ENCODE measurements at places on chromosomes 5 and 9.

GRCh38 chr5:41364346-41364745, 146.1 kb downstream of the PLCXD3 start:
- DNase-seq: no peak

DNA sequence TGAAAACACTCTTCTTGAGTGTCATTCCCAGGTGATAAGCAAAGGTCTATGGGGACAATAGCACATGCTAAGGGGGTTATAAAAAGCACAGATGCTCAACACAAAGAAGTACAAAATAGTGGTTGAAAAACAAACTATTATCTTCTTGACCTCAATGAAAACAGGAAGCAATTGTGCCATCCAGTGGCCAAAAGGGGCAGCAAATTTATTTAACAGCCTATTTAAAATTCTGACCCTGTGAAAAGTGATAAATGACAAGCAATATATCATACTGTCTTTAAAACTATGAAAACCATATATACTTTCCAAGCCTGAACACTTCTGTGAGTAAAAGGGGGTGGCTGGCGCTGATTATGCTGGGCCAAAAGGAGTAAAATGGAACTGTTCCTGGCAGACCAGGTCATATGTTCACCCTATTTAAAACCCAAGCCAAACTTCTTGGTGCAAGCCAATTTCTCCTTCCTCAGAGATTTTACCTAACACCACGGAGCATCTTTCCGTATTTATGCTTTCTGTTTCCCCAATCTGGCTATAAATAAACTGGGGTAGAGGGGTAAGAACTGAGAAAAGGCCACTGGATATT, 29.7 kb downstream of the TEX10 start:
- DNase-seq: peak; percentile 55

- DNase-seq: no peak
Measured at GRCh38 chr9:93619272-93619775, 42.9 kb downstream of the PHF2 start.

- DNase-seq: peak; percentile 46
Measured at GRCh38 chr5:64861281-64861680, 92.6 kb downstream of the CWC27 start.

DNA sequence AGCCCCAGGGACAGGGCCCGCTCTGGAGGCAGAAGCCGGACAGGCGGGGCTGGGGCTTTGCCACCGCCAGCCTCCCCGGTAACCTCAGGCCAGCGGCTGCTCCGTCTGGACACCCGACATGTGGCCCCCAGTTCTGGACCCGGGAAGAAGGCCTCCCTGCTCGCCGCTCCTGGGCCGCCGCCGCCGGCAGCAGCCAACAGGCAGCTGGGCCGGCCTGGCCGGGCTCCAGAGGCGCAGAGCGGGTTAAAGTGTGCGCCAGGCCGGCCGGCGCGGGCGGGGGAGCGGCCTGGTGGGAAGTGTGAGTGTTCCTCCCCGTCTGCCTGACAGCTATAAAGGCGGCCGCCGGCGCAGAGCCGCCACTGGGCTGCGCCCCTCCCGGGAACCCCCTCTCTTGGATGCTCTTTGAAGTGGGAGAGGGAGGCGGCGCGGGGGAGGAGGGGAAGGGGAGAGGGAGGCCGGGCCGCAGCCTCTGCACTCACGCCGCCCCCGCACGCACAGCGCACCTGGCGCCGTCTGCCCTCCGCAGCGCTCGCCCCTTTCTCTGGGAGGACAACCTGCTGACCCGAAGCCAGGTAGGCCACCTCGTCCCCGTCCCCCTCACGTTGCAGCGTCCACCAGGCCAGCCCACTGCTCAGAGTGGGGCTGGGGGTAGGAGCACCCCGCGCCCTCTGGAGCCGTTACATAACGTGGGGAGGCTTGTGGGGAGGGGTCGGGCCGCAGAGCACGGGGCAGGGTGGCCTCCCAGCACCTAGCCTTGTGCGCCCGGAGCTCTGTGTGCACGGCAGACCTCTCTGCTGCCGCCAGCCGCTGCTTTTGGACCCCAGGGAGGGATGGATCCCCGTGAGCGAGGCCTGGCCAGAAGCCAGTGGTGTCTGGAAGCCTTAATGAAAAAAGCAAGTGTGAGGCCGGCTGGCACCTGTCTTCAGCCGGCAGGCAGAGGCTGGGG, at the start of gene ADAMTSL2:
ADAMTSL2 (plus strand) TSS at position 359 of the 946 bp plus-strand sequence. CDS start 2,009 bp downstream, outside the sequence.
- DNase-seq: peak; percentile 50

DNA sequence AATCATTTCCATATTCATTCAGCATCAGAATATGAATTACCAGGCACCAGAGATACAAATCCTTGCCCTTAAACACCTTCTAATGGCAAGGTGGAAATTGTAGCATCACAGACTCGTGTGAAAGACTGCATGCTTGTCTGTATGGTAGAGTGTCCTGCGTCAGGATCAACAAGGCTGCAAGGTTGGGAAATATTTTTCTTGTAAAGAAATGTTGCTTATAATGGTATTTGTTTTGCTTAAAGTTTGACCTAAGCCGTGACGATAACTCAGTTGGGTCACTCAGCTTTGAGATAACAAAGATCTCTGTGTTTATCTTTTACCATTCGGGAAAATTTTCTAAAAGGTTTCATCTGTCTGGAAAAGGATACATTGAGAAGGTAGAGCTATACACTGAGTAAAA, 87.6 kb downstream of the BASP1 start:
- no peak for DNase-seq

DNA sequence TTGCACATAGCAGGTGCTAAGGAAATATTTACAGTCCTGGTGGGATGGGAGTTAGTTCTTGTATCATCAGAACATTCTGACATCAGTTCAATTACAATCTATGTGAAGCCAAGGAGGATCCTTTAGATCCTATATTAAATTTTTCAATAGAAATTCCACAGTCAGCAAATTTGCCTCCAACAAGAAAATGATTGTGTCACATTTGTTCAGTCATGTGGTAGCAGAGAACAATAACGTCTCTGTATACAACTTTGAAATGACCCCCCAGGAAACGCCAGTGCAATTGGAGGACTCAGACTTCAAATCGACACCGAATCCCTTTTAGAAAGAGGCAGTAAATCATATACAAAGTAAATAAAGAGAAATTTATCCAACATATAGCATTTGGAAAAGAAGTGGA, 392.1 kb downstream of the DTWD2 start:
- DNase-seq: no peak

DNA sequence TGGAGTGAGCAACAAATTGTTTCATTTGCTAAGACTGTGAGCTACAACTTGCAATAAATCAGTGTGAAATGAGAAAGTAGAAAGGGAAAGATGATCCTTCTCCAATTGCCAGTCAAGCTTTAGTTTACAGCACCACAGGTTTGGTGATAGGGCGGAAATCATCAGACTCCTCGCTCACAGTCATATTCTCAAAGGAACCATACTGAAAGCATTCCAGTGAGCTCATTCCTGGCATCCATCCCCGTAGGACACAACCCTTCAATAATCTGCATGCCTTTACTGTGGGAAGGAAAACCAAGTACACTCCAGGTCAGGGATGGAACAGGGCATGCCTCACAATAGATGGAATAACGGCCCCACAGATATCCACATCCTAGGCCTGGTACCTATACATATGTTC, 80.7 kb downstream of the FSTL4 start:
- DNase-seq: peak; percentile 71

- DNase-seq: no peak
Measured at GRCh38 chr5:107472620-107473064, 198.1 kb downstream of the EFNA5 start.

GRCh38 chr5:76490960-76491359, 87.9 kb downstream of the IQGAP2 start:
- DNase-seq: no peak

DNA sequence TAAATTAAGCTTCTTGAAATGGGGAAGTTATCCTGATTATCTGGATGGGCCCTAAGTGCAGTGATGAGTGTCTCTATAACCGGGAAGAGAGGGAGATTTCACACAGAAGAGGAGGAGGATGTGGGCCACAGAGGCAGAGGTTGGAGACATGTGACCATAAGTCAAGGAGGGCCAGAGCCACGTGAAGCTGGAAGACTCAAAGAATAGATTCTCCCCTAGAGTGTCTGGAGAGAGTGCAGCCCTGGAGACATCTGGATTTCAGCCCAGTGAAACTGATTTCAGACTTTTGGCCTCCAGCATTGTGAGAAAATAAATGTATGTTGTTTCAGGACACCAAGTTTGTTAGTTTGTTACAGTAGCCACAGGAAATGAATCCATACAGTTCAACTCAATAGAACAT, 442.9 kb downstream of the NTRK2 start:
- DNase-seq: no peak

- DNase-seq: no peak
Measured at GRCh38 chr9:134101623-134102149, 33.9 kb upstream of the BRD3 start.

DNA sequence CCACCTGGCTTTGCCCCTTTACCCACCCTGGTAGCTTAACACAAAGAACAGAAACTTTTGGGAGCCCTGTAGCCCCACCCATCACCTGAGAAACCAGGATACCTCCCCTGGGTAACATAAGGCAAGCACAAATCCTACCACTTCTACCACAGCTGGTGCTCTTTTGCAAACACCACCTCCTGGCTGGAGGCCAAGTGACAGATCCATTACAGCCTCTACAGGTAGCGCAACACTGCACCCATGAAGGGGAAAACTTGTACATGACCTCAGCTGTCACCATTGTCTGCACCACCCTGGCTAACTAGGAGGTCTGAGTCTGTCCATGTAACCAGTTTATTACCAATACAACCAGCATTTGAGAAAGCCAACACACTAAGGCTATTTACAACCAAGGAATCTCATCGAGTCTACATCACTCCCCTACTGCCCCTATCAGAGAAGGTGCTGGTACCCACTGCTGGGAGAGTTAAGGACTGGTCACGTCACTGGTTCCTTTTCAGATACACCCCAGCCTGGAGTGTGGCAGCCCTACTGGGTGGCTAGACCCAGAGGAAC, 128.6 kb downstream of the PJA2 start:
- DNase-seq: no peak

GRCh38 chr9:79325501-79325900, 246.3 kb upstream of the TLE4 start:
- DNase-seq: no peak

GRCh38 chr9:28034242-28034641, 461.0 kb upstream of the C9orf72 start:
- no peak for DNase-seq

DNA sequence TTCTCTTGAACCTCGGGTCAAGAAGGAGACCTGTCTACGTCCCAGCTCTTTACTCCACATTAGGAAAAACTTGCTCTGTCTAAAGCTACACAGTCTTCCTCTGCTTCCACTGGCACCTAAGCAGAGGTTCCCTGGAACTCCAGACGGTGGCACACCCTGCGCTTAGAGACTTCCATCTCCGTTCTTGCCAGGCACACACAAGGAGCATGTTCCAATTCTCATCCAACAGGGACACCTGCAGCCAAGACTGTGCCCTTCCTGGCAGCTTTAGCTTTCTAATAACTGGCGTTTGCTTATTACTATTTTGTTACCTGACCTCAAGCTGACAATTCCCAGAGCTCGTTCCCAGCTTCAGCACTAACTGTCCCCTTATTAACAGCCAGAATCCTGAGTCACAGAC, 16.0 kb downstream of the CAPSL start:
- no peak for DNase-seq

DNA sequence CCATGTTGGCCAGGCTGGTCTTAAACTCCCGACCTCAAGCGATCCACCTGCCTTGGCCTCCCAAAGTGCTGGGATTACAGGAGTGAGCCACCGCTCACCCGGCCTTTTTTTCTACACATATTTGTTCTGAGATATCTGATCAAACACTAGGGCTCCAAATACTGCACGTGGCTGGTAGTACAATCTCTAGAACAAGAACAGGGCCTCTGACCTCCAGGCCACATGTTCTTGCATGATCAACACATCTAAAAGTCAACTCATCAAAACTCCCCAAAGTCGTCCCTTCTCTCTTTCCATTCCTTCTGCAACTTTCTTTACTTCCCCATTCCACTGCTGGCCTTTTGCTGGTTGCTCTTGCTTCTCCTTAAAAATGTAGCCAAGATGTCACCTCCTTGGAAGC, 113.3 kb upstream of the LHFPL2 start:
- no peak for DNase-seq

DNA sequence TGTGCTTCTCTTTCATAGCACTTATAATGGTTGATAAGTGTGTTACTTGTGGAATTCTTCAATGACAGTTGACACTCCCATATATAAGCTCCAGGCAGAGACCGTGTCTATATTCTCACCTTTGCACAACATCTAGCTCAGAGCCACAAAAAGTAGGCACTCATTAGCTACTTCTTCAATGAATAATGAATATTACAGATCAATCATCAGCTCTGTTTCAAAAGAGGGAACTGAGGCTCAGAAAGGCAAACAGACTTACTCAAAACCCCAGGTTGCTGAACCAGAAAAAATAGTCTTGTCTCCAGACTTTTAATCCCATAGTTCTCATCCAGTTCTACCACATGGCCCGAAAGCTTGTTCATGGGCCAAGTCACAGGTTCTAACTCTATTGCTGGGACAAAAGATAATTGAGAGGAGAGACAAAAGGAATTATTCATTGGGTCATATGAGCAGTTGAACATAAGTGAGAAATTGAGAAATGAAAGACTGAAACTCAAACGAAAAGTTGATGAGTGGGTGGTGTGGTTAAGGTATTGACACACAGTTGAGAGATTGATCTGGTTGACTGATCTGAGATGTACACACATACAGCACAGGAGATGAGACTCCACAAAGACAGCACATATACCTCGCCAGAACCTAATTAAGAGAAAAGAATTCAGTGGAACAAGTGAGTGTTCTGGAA, 381.6 kb downstream of the EFNA5 start:
- no peak for DNase-seq

DNA sequence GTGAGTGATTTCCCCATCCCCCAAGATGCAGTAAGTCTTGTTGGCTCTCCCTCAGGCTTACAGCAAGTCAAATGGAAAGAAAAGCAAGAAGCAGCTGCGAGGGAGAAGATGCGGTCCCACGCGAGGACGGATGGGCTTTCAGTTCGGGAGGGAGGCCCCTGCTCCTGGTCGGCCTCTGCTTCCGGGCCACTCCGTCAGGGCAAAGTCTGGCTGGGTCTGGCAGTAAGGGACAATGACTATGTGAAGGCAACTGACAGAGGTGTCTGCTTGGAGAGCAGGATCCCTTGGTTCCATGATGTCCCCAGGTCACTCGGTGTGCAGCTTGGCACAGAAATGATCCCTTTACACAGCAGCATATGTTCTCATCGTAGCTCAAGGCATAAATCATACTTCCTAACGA, 146.7 kb downstream of the HSPA4 start:
- DNase-seq: no peak

- DNase-seq: peak; percentile 95
Measured at GRCh38 chr5:115461506-115462290, 82.9 kb downstream of the FEM1C start.

- DNase-seq: no peak
Measured at GRCh38 chr9:132183134-132183533, 21.3 kb downstream of the NTNG2 start.

DNA sequence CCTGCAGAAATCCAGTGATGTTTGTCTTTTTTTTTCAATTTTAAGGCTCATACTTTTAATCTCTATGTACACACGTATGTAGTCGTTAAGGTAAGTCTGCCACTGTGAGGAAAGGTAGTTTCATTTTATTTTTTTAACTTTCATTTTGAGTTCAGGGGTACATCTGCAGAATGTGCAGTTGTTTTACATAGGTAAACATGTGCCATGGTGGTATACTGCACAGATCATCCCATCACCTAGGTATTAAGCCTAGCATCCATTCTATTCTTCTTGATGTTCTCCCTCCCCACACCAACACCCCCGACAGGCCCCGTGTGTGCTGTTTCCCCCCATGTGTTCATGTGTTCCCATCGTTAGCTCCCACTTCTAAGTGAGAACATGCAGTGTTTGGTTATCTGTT, 19.7 kb downstream of the MUSK start:
- no peak for DNase-seq

GRCh38 chr5:166942948-166943347, 1348.5 kb upstream of the WWC1 start:
- DNase-seq: no peak

Measured in fibroblast of mammary gland (primary cell).